MCF 10A (cell line): ENCODE measurements at places on chromosomes 3 and 15. TPM values are rescaled to one million over a fixed set of nuclear protein-coding genes. Genes with fewer than 3 reads are reported as not detected.

- H3K27me3 ChIP-seq, result peaks cover 39% of the 10 kb centered on the region
- H3K27ac ChIP-seq, result no peak overlapping the region
- peaks cover 11% of the 10 kb centered on the region for H3K4me1 ChIP-seq
- H3K4me3 ChIP-seq, result no peak overlapping the region
- H3K36me3 ChIP-seq, result no peaks in the 10 kb centered on the region
Measured at GRCh38 chr15:69141286-69141701, 19.1 kb upstream of the GLCE start.

DNA sequence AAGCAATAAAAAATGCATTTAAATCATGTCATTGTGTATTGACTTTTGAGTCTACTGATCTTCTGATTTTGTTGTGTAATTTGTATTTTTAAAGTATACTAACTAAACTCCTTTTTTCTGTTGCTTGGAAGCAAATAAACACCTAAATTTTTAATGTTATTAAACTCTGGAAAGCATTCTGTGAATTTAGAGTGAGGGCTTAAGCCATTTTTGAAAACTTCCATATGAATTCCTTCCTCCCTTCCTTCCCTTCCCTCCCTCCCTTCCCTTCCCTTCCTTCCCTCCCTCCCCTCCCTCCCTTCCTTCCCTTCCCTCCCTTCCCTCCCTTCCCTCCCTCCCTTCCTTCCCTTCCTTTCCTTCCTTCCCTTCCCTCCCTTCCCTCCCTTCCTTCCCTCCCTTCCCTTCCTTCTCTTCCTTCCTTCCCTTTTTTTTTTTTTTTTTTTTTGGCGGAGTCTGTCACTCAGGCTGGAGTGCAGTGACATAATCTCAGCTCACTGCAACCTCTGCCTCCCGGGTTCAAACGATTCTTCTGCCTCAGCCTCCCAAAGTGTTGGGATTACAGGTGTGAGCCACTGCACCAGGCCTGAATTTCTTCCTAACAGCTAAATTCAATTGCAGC lies 56.6 kb upstream of the SENP5 start:
- H3K27ac ChIP-seq, result no peak overlapping the region
- no peaks in the 10 kb centered on the region for H3K27me3 ChIP-seq
- no peaks in the 10 kb centered on the region for H3K4me1 ChIP-seq
- no peak overlapping the region for H3K4me3 ChIP-seq
- H3K36me3 ChIP-seq, result peaks cover 90% of the 10 kb centered on the region

DNA sequence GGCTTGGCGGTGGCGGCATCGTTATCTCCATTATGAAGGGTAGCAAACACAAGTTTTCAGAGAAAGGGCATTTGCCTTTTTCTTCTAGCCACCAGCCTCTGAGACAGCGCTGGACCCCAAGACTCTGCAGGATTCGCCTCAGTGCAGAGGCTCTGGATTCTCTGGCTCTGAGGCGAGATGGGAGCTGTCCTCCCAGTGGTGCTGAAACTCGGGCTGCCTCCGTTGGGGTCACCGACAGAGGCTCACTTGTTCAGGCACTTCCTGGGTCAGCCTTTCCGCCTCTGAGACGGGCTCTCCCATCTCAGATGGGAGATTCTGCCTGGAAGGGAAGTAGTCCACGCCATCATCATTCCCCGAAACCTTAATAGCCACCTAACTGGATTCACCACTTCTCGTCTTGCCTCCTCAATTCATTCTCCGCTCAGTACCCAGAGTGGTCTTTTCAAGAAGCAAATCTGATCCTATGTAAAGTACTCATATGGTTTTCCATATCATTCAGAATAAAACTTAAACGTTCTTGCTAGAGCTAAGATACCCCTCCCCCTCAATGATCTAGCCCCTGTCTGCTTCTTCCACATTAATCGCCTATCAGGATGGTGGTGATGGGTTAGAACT lies 76.9 kb downstream of the RHCG start:
- no peak overlapping the region for H3K27ac ChIP-seq
- no peaks in the 10 kb centered on the region for H3K36me3 ChIP-seq
- peaks cover 75% of the 10 kb centered on the region for H3K27me3 ChIP-seq
- no peak overlapping the region for H3K4me3 ChIP-seq
- peak; percentile 41 for DNase-seq

The TMIE gene
- 0.26 and 1.0 TPM in 2 replicates for total RNA-seq

DNA sequence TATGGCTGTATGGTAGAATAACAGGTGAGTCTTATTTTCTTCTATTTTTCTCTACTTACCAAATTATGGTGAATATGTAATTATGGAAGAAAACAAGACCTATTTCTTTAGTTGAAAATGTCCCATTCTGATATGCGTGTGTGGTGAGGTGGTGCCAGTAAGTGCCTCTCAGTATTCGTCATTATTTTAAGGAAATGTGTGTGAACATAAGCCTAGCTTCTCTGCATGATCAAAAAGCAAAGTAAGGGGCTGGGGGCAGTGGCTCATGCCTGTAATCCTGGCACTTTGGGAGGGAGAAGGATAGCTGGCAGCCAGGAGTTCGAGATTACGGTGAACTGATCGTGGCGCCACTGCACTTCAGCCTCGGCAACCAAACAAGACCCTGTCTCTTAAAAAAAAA lies 26.0 kb downstream of the LARS2 start:
- peaks cover 34% of the 10 kb centered on the region for H3K36me3 ChIP-seq
- no peak for DNase-seq
- H3K27me3 ChIP-seq, result no peaks in the 10 kb centered on the region
- H3K4me1 ChIP-seq, result no peaks in the 10 kb centered on the region

GRCh38 chr15:99993262-99993661 lies 260.0 kb upstream of the LYSMD4 start:
- no peaks in the 10 kb centered on the region for H3K27me3 ChIP-seq
- no peak overlapping the region for H3K4me3 ChIP-seq
- H3K27ac ChIP-seq, result no peak overlapping the region
- H3K36me3 ChIP-seq, result no peaks in the 10 kb centered on the region
- no peak for DNase-seq

- no peak overlapping the region for H3K27ac ChIP-seq
- H3K4me3 ChIP-seq, result no peak overlapping the region
- no peaks in the 10 kb centered on the region for H3K36me3 ChIP-seq
- peaks cover 32% of the 10 kb centered on the region for H3K27me3 ChIP-seq
Measured at GRCh38 chr15:34769711-34770110, 14.9 kb upstream of the GJD2 start.

GRCh38 chr3:97658668-97659285 lies 105.8 kb upstream of the ARL6 start:
- H3K4me1 ChIP-seq, result no peaks in the 10 kb centered on the region
- H3K4me3 ChIP-seq, result no peak overlapping the region
- no peaks in the 10 kb centered on the region for H3K36me3 ChIP-seq
- DNase-seq, result peak; percentile 48
- peaks cover 62% of the 10 kb centered on the region for H3K27me3 ChIP-seq
- no peak overlapping the region for H3K27ac ChIP-seq

- no peaks in the 10 kb centered on the region for H3K36me3 ChIP-seq
- peaks cover 6% of the 10 kb centered on the region for H3K4me1 ChIP-seq
- H3K27ac ChIP-seq, result no peak overlapping the region
- peaks cover 11% of the 10 kb centered on the region for H3K27me3 ChIP-seq
- no peak overlapping the region for H3K4me3 ChIP-seq
Measured at GRCh38 chr3:189143321-189143720, 28.4 kb upstream of the TPRG1 start.

GRCh38 chr3:187011915-187012314 lies 81.6 kb downstream of the ST6GAL1 start:
- DNase-seq, result no peak
- H3K4me3 ChIP-seq, result no peak overlapping the region
- H3K27ac ChIP-seq, result peak overlapping the region; percentile 54
- H3K27me3 ChIP-seq, result no peaks in the 10 kb centered on the region

GRCh38 chr3:47274652-47275051 lies 7.9 kb downstream of the KIF9 start:
- H3K4me3 ChIP-seq, result no peak overlapping the region
- no peak overlapping the region for H3K27ac ChIP-seq
- DNase-seq, result no peak
- H3K27me3 ChIP-seq, result no peaks in the 10 kb centered on the region
- H3K4me1 ChIP-seq, result no peaks in the 10 kb centered on the region

GRCh38 chr3:34408088-34408487 lies 609.7 kb downstream of the PDCD6IP start:
- no peak overlapping the region for H3K4me3 ChIP-seq
- no peaks in the 10 kb centered on the region for H3K4me1 ChIP-seq

The PPP2R3A gene
- total RNA-seq, result 7.1 and 7.5 TPM in 2 replicates

The PPIB gene
- 874 and 1,247 TPM in 2 replicates for total RNA-seq

DNA sequence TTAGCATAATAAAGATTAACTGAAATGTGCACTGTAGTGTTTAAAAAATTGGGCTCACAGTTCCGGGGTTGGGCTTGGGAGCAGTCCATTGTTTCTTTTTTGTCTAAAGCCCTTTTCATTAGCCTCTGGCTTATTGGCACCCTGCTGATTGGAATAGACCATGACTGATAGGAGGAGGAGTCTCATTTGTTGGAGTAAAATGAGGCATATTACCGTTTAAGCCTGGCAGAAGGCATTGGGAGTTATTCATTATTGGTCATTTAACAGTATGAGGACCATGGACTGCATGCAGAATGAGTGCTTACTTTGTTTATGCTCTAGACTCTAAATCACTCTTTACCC lies 139.0 kb upstream of the CGNL1 start:
- DNase-seq, result no peak
- no peaks in the 10 kb centered on the region for H3K27me3 ChIP-seq
- H3K27ac ChIP-seq, result no peak overlapping the region
- peaks cover 46% of the 10 kb centered on the region for H3K36me3 ChIP-seq

The PROS1 gene
- 15.6 and 17.4 TPM in 2 replicates for total RNA-seq

- no peak overlapping the region for H3K27ac ChIP-seq
- no peaks in the 10 kb centered on the region for H3K36me3 ChIP-seq
- no peak for DNase-seq
- peaks cover 24% of the 10 kb centered on the region for H3K4me1 ChIP-seq
- no peaks in the 10 kb centered on the region for H3K27me3 ChIP-seq
Measured at GRCh38 chr3:158765518-158766205, 33.4 kb upstream of the RARRES1 start.

The MINDY4B gene
- total RNA-seq, result not detected in 2 replicates

DNA sequence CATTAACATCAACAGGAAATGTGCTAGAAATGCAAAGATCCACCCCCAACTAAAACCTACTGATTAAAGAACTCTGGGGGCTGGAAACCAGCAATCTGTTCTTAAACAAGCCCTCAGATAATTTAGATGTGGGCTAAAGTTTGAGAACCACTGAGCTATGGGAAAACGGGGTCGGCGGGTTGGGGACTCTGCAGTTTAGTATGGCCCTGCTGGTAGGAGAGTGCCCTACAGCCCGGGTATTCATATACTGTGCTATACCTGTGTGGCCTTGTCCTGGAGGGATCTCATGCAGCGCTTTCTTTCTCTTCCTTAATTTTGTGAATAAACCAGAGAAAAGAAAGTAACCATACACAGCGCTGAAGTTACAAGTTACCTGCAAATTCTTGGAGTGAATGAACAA lies 189.7 kb upstream of the GBE1 start:
- DNase-seq, result no peak
- no peak overlapping the region for H3K4me3 ChIP-seq
- H3K27ac ChIP-seq, result no peak overlapping the region
- H3K4me1 ChIP-seq, result no peaks in the 10 kb centered on the region
- H3K27me3 ChIP-seq, result no peaks in the 10 kb centered on the region

GRCh38 chr15:44024155-44024554 lies 170.9 kb downstream of the FRMD5 start:
- no peak overlapping the region for H3K27ac ChIP-seq
- no peak overlapping the region for H3K4me3 ChIP-seq
- no peaks in the 10 kb centered on the region for H3K36me3 ChIP-seq
- DNase-seq, result no peak
- no peaks in the 10 kb centered on the region for H3K27me3 ChIP-seq
- H3K4me1 ChIP-seq, result no peaks in the 10 kb centered on the region

GRCh38 chr15:23866832-23867231 lies 179.7 kb upstream of the NDN start:
- H3K4me3 ChIP-seq, result no peak overlapping the region
- H3K27ac ChIP-seq, result no peak overlapping the region
- no peak for DNase-seq
- H3K36me3 ChIP-seq, result no peaks in the 10 kb centered on the region

- no peak overlapping the region for H3K4me3 ChIP-seq
- peaks cover 51% of the 10 kb centered on the region for H3K27me3 ChIP-seq
- no peak overlapping the region for H3K27ac ChIP-seq
- no peaks in the 10 kb centered on the region for H3K4me1 ChIP-seq
- no peaks in the 10 kb centered on the region for H3K36me3 ChIP-seq
- no peak for DNase-seq
Measured at GRCh38 chr3:39361252-39361927, 21.8 kb upstream of the SLC25A38 start.

The LRRC34 gene
- total RNA-seq, result not detected in 2 replicates

GRCh38 chr15:93384886-93385285 lies 295.9 kb upstream of the RGMA start:
- no peaks in the 10 kb centered on the region for H3K27me3 ChIP-seq
- no peak overlapping the region for H3K27ac ChIP-seq
- H3K36me3 ChIP-seq, result no peaks in the 10 kb centered on the region
- H3K4me3 ChIP-seq, result no peak overlapping the region

DNA sequence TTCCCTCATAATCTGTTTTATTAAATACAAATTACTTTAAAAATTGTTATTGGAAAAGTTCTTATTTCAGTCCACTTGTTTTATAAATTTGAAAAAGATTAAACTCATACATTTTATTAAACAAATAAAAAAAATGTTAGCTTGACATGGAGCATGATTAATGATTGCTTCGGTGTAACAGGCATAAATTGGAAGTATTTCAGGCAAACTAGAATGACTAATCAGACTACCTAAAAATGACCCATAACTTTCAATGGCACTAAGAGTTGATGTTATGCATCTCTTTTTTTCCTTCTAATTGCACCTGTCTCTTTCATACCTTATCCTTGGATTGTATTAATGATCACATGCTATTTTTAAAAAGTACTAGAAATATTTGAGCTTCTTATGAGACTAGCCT lies 343.3 kb downstream of the ZNF385D start:
- no peaks in the 10 kb centered on the region for H3K4me1 ChIP-seq
- H3K4me3 ChIP-seq, result no peak overlapping the region
- H3K27me3 ChIP-seq, result no peaks in the 10 kb centered on the region
- H3K36me3 ChIP-seq, result no peaks in the 10 kb centered on the region

- H3K27me3 ChIP-seq, result no peaks in the 10 kb centered on the region
- no peak overlapping the region for H3K4me3 ChIP-seq
- H3K4me1 ChIP-seq, result no peaks in the 10 kb centered on the region
- H3K27ac ChIP-seq, result no peak overlapping the region
- no peak for DNase-seq
Measured at GRCh38 chr15:57183041-57183440, 193.3 kb upstream of the CGNL1 start.

DNA sequence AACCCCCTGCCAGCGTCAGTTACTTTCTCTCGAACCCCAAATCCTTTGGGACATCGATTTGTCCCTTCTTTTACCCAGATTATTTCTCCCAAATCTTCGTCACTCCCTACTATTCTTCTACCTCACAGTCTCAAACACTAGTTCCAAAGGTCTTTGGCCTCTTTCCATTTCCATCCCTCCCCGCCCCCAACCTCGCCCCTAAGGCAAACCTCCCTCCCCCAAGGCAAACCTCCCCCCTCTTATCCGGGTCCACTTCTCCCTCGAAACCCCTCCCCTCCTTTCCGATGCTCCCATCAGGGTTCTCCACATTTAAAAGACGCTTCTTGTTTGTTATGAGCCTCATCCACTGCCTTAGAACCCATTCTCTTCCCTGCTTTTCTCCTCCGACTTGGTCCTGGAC lies 583 bp downstream of the EAF1 start:
- H3K4me1 ChIP-seq, result peaks cover 25% of the 10 kb centered on the region
- no peak for DNase-seq
- H3K27me3 ChIP-seq, result no peaks in the 10 kb centered on the region
- peaks cover 56% of the 10 kb centered on the region for H3K36me3 ChIP-seq
- H3K4me3 ChIP-seq, result peak overlapping the region; percentile 91

- H3K4me3 ChIP-seq, result no peak overlapping the region
- DNase-seq, result no peak
- no peak overlapping the region for H3K27ac ChIP-seq
- H3K27me3 ChIP-seq, result no peaks in the 10 kb centered on the region
- H3K4me1 ChIP-seq, result peaks cover 5% of the 10 kb centered on the region
Measured at GRCh38 chr15:28124841-28125240, 25.7 kb upstream of the OCA2 start.
